ENCODE measurements at places on chromosomes 11 and 22.

GRCh38 chr22:49046546-49047361 is 780.9 kb downstream of the BRD1 start:
- DNase-seq: no peak
- no peak overlapping the region for H3K4me3 ChIP-seq
- peaks cover 4% of the 10 kb centered on the region for H3K4me1 ChIP-seq
- H3K36me3 ChIP-seq: no peaks in the 10 kb centered on the region

GRCh38 chr22:17919276-17920144 is 104.9 kb downstream of the MICAL3 start:
- no peaks in the 10 kb centered on the region for H3K36me3 ChIP-seq
- H3K27me3 ChIP-seq: no peaks in the 10 kb centered on the region

GRCh38 chr11:95715777-95716241 is 73.8 kb downstream of the FAM76B start:
- H3K27me3 ChIP-seq: peaks cover 18% of the 10 kb centered on the region
- peak overlapping the region; percentile 75 for H3K4me3 ChIP-seq
- DNase-seq: no peak
- H3K27ac ChIP-seq: peak overlapping the region; percentile 92

GRCh38 chr22:32353840-32354239 is 3.8 kb upstream of the RFPL3 start:
- no peak overlapping the region for H3K4me3 ChIP-seq
- peaks cover 2% of the 10 kb centered on the region for H3K36me3 ChIP-seq
- H3K27ac ChIP-seq: no peak overlapping the region
- peaks cover 11% of the 10 kb centered on the region for H3K27me3 ChIP-seq
- no peaks in the 10 kb centered on the region for H3K4me1 ChIP-seq
- DNase-seq: no peak

DNA sequence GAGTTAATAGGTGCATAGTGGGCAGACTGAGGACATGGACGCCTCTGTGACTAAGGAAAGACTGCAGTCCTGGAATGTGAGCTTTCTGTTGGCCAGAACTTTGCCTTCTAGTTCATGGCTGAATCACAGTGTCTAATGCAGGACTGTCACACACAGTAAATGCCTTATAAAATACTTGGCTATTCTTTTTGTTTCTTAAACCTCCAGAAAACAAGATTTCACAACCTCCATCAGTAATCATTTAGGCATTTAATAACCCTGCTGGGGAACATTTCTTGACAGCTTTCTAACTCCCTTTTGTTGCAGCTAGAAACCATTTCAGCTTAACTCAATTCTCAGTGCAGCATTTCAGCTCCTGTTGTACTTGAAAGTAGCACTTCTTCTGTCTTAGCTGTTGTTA is 335.8 kb upstream of the DDI1 start:
- no peaks in the 10 kb centered on the region for H3K36me3 ChIP-seq
- H3K27ac ChIP-seq: no peak overlapping the region
- H3K4me1 ChIP-seq: peaks cover 2% of the 10 kb centered on the region
- no peak for DNase-seq
- H3K4me3 ChIP-seq: no peak overlapping the region

- no peaks in the 10 kb centered on the region for H3K4me1 ChIP-seq
- no peak for DNase-seq
- no peak overlapping the region for H3K27ac ChIP-seq
- H3K4me3 ChIP-seq: no peak overlapping the region
- H3K27me3 ChIP-seq: no peaks in the 10 kb centered on the region
These were observed 55.4 kb upstream of the CNTN5 start for GRCh38 chr11:98965358-98965757.

DNA sequence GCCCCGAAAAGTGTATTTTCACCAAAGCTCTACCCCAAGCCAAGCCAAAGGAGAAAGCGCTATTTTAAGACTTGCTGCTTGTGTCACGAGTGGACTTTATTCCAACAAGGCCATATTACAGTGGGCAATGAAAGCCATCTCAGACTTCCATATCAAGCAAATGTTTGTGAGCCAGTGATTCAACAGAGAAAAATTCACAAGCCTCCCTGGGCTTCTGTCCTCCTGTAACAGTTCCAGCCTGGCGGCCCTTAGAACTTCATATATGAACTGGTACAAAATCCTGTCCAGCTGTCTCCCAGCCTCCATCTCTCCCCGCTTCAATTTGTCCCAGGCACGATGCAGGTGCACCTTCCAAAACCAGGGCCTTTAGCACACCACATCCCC is 11.2 kb downstream of the LARGE1 start:
- H3K36me3 ChIP-seq: no peaks in the 10 kb centered on the region
- no peak overlapping the region for H3K4me3 ChIP-seq
- no peak overlapping the region for H3K27ac ChIP-seq
- peaks cover 5% of the 10 kb centered on the region for H3K27me3 ChIP-seq

DNA sequence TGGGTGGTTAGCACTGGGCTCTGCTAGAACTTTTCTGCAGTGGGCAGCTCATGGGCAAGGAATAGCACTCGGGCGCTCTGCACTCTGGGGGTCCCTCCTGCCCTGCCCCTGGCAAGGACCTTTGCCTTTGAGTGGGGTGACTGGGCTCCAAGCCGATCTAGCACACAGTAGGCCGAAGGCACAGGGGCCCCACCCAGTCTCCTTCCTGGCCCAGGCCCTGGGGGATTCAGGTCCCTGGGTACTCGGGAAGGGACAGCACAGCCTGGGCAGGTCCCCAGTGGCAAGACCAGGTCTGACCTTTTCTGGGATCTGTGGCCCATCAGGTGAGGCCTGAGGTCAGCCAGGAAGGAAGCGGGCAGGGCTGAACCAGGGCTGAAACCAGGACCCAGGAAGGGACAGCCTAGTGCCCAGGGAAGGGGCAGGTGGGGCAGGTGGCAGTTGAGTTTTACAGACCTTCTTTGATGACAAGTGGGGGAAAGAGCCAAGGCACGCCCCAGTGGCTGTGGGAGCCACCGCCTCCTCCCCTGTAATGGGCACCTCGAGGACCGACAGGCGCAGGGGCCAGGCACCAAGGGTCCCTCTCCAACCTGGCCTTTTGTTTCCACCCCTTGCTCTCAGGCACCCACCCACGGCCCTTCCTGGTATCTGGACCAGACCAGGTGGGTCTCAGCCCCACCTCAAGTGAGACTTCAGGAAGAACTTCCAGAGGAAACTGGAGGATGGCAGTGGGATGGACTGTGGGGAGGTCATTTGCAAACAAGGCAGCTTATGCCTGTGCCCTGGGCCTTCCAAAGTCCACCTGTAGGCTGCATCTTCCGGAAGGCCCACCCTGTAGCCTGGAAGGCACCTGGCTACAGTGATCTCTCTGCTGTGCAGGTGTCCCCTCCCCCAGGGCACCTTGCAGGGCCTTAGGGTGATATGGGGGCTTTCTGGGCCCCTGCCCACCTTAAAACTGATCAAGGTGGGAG is 883 bp upstream of the AIFM3 start:
- H3K4me1 ChIP-seq: peaks cover 12% of the 10 kb centered on the region
- DNase-seq: no peak
- no peak overlapping the region for H3K27ac ChIP-seq
- H3K36me3 ChIP-seq: no peaks in the 10 kb centered on the region
- H3K27me3 ChIP-seq: no peaks in the 10 kb centered on the region

DNA sequence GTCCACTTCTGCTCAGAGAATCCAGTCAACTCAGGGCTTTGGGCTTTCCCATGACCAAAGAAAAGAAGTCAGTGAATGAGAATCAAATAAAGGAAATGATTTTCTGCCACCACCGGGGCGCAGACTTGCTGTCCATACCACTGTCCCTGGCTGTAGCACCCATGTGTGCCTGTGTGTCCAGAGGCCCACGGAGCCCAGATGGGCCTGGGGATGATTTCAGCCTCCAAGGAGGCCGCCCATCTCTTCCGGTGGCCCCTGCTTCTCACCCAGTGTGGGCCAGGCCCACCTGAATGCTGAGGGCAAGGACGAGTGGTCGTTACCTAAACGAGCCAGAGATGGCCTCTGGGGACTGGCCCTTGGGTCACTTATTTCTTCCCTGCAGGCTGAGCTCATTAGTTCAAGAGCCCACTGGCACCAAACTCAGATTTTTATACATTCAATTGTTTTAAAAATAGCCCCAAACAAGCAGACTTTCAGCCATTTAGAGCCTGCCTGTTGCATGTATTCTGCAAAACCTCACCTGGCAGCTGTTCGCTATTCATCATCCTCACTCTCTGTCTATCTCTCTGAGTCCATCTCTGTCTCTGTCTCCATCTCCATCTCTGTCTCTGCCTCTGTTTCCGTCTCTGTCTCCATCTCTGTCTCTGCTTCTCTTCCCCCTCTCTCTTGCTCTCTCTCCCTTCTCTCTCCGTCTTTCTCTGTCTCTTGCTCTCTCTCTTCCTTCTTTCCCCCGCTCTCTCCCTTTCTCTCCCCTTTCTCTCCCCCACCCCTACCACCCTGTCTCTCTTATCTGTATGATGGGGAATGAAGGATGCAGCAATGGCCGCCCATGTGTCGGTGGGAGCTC is 24.2 kb downstream of the KRTAP5-5 start:
- peaks cover 2% of the 10 kb centered on the region for H3K36me3 ChIP-seq
- H3K27ac ChIP-seq: no peak overlapping the region
- no peak overlapping the region for H3K4me3 ChIP-seq
- H3K4me1 ChIP-seq: peaks cover 2% of the 10 kb centered on the region
- H3K27me3 ChIP-seq: peaks cover 51% of the 10 kb centered on the region

DNA sequence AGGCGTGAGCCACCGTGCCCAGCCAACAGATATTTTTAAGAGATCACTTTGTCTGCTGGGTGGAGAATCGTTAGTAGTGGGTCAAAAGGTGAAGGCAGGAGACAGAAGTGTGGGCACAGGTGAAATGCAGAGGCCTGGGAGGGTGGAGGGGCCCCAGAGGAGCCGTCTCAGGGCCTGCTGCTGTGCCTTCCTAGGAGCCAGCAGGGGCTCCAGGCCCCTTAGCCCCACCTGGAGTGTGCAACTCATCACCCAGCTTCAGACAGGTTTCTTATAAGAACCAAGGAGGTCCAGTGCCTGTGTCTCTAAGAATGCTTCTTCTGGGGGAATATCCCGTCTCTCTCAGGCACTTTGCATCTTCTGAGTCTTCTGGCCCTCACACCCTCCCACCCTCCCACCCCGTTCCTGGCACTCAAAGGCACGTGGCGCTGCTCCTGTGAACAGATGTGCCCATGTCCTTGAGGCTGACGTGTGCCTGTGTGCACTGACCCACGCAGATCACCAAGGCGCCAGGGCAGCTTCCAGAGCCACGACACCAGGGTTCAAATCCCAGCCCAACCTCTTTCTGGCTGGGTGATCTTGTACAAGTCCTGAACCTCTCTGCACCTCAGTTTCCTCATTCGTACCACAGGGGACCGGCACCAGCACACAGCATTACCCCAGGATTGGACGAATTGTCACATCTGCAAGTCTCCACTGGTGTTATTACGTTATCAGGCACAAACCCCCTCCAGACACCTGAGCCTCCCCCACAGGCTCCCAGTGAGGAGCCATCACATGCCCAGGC is 3.4 kb downstream of the ARSA start:
- peaks cover 5% of the 10 kb centered on the region for H3K36me3 ChIP-seq
- DNase-seq: no peak
- H3K4me1 ChIP-seq: peaks cover 31% of the 10 kb centered on the region
- peak overlapping the region; percentile 59 for H3K4me3 ChIP-seq
- peak overlapping the region; percentile 73 for H3K27ac ChIP-seq

- DNase-seq: no peak
- peaks cover 5% of the 10 kb centered on the region for H3K4me1 ChIP-seq
- no peaks in the 10 kb centered on the region for H3K36me3 ChIP-seq
- H3K27me3 ChIP-seq: peaks cover 4% of the 10 kb centered on the region
These were observed 8.4 kb downstream of the SLCO2B1 start for GRCh38 chr11:75159151-75159953.

- H3K36me3 ChIP-seq: no peaks in the 10 kb centered on the region
- H3K27me3 ChIP-seq: peaks cover 6% of the 10 kb centered on the region
- H3K4me3 ChIP-seq: no peak overlapping the region
- no peaks in the 10 kb centered on the region for H3K4me1 ChIP-seq
These were observed 1044.7 kb downstream of the BRD1 start for GRCh38 chr22:48782811-48783511.

DNA sequence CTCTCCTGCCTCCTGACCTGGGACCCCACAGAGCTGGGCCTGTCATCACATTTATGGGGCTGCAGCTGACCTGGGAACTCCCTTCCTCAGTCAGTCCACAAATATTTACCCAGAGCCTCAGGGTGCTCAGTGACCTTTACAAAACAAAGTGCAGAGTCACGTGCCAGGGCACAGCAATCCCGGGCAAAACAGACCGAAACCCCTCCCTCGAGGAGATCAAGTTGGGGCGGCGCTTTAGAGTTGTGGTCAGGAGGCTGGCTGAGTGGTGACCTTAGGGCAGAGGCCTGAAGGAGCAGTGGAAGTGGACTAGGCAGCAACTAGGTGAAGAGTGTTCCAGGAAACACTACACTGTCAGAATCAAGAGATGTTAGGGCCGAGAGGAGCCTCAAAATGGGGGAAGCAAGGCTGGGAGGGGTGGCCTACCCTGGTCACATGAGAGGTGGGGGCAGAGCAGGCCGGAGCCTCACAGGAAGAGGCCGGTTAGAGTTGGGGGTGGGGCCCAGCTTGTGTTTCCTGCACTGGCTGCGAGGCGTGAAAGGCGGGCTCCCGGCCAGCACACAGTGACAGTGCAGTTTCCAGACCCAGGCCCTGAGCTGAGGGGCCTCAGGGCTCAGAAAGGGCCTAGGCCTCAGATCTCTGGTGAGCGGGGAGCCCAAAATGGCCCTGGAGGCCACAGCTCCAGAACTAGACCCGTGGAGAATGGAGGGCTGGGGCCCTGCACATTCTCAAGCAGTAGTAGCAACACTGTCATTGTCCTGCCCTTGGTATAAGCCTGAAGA is 3.7 kb upstream of the NEAT1 start:
- DNase-seq: peak; percentile 46
- H3K27me3 ChIP-seq: no peaks in the 10 kb centered on the region
- H3K4me1 ChIP-seq: peaks cover 61% of the 10 kb centered on the region
- H3K4me3 ChIP-seq: peak overlapping the region; percentile 100
- peak overlapping the region; percentile 100 for H3K27ac ChIP-seq

- H3K27me3 ChIP-seq: peaks cover 17% of the 10 kb centered on the region
- DNase-seq: no peak
- no peak overlapping the region for H3K4me3 ChIP-seq
These were observed 57.9 kb downstream of the ARL14EP start for GRCh38 chr11:30380846-30381245.

GRCh38 chr22:24063986-24064385 is 52.9 kb downstream of the CABIN1 start:
- H3K27me3 ChIP-seq: no peaks in the 10 kb centered on the region
- no peak overlapping the region for H3K27ac ChIP-seq
- no peak overlapping the region for H3K4me3 ChIP-seq
- no peak for DNase-seq

GRCh38 chr22:19717181-19717580 is 2.9 kb downstream of the SEPTIN5 start:
- peaks cover 36% of the 10 kb centered on the region for H3K27me3 ChIP-seq
- H3K27ac ChIP-seq: no peak overlapping the region
- DNase-seq: no peak

GRCh38 chr11:70372076-70372475 is 26.3 kb upstream of the CTTN start:
- no peak for DNase-seq
- H3K4me3 ChIP-seq: no peak overlapping the region
- no peaks in the 10 kb centered on the region for H3K27me3 ChIP-seq
- H3K27ac ChIP-seq: no peak overlapping the region
- no peaks in the 10 kb centered on the region for H3K4me1 ChIP-seq

Measured in T-helper 17 cell (primary cell).